T-helper 1 cell (primary cell): ENCODE measurements at places on chromosomes 2 and 18.

- no peak for DNase-seq
Observed at GRCh38 chr18:5464251-5464650, 79.5 kb downstream of the EPB41L3 start.

GRCh38 chr2:48792030-48792429, 36.5 kb upstream of the LHCGR start:
- no peak for DNase-seq

DNA sequence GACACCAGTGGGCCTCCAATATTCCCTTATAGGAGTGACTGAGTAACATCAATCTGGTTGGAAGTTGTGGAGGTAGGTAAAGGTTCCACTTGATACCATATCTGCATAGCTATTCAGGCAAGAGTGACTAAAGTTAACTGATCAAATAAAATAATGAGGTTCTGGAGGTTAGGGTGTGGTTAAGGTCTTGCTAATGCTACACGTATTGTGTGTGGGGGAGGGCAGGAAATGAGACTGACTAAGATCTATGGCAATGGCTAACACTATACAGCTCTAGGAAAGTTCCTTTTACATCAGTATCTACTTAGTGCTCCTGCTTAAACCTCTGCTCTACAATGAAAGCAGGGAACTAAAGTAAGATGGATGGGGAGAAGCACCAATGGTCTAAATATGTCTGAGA, 149.1 kb upstream of the MGAT5 start:
- DNase-seq: no peak

GRCh38 chr2:190405070-190405469, 3.1 kb upstream of the MFSD6 start:
- no peak for DNase-seq

DNA sequence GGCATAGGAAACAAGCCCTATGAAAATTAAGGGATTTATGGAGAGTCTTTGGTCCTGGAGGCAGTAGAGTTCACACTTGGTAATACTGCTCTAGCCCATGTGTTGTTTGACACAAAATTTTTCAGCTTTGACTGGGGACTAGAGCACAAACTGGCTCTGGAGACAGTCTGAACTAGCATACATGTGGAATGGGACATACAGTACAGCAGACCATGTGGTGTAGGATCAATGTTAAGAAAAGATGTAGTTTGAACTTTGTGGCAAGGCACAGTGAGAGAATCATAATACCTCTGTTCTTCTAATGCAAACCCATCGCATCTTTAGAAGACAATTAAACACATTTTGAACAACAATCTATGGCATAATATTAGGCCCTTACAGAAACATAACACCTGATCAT, 521.5 kb upstream of the DDX18 start:
- no peak for DNase-seq

DNA sequence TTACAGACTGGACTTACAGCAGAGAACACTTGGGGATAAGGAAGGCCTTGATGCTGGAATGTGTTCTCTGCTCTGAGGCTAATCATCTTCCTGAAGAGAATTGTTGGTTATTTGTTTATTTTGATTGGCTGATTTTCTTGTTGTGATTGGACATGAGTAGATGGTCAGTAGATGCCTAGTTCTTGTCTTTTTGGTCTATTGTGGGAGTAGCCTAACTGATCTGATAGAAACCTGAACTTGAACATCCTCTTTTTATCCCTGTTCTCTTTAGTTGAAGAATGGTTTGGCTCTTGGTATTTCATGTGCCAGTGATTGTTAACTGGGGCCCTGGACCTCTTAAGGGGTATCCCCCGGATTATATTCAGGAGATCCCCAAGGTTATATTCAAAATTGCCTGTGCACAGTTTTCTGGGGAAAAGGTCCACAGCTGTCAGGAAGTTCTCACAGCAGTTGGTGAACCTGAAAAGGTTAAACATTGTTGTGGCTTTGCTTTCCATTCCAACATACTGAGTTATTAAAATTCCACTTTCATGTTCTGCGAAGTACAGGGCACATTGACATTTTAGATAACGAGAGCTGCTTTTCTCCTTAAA, 13.6 kb downstream of the TWSG1 start:
- DNase-seq: no peak

DNA sequence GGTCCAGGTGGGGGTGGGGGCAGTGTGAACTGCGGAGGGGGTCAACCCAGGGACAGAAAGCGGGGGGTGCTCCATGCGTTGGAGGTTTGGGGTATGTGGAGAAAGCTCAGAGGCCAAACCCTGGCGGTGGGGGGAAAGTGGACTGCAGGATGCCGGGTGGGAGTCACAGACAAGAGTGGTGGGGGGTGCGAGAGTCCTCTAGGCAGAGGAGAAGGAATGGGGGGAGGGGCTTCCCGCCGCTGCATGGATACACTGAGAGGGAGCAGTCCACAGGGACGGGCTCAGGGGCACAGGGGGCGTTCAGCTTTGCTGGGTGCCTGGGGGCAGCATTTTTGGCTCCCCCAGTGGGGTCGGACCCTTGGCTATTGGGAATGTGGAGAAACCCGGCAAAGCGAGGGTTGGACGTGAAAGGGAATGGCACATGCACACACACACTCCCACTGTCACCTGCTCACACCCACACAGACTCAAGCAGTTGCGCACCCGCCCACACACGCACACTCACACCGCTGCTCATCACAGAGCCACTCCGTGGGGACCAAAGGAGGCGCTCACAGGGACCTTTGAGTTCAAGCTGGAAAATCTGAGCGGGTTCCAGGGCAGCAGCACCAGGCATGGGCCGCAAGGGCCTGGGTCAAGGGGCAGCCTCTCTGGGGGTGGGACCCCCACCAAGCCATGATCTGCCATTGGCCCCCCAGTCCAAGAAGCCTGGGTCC, 7.7 kb downstream of the GBX2 start:
- DNase-seq: no peak

DNA sequence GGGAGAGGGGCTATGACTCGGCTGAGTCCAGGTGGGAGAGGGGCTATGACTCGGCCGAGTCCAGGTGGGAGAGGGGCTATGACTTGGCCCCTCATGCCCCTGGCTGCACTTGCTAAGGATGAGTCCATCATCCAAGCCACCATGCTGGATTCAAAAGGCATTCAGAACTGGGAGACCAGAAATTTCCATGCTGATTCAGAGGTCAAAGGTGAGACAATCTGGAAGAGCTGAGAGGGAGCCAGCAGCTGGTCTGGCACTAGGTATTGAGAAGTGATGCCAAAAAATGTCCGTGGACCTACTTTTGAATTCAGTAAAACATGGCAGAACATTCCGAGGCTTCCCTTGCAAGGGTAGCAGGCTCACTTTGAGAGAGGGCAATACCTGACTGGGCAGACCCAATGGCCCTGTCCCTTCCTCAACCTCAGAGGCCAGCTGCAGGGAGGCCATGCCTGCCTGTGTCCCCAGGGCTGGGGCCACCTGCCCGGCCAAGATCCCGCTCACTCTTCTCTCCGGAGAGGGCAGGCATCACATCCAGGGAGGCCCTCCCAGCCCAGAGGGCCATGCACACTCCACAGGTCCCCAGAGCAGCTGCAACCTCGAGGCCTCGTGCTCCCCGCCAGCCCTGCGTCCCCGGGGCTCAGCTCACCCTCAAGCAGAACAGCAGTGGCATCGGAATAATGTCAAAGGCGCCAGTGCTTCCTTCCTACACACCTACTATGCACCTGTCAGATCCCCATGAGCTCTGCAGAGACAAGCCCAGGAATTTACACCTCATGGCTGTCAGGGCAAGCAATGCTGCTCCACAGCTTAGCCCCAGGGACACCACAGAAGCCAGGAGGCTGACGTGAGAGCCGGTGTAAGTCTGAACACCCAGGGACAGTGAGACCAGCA, 80.2 kb upstream of the GPC1 start:
- no peak for DNase-seq

- DNase-seq: no peak
Observed at GRCh38 chr18:35174745-35175144, 66.1 kb upstream of the ZNF397 start.

DNA sequence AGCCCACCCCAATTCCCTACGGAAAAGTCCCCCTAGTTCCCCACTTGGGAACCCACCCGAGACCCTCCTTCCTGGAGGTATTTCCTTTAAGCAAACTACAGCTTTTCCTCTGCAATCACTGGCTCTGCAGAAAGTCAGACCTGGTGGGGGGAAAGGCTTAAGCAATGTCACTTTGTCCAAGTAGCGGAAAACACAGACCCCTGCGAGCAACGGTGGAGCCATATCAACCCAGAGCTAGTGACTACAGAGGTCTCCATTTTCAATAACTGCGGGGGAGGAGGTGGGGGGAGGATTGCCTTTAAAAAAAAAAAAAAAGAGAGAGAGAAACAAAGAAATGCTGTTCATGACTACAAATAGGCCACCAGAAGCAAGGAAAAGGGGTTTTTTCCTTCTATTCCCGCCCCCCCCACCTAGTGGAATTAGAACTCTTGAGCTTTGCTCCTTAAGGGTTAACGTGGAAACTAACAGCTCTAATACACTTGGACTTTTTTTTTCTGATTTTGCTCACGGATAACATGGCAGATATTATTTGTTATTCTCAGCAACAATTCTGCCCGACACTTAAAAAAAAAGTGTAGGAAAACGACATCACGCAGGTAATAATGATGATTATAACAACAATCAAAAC, 1.1 kb upstream of the FRZB start:
- no peak for DNase-seq

DNA sequence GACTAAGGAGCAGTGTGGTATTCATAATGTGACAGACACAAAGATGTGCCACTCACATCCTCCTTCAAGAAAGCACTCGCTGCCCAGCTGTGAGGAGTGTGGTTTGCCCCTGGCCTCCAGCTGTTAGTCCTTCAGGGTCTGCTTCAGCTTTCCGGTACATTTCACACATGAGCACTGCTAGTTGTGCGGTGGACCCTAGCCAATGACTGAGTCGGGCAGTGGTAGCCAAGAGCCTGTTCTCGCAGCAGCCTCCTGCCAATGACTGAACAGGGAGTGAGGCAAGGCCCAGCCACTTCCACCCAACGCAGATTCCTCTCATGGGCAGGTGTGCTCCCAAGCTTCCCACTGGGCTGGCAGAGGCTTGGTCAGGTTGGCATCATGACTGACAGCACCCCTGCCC, 254.3 kb downstream of the RBM43 start:
- no peak for DNase-seq

- DNase-seq: no peak
Observed at GRCh38 chr18:49725809-49726674, 87.3 kb downstream of the ACAA2 start.

GRCh38 chr2:230956827-230957755, 32.0 kb upstream of the GPR55 start:
- no peak for DNase-seq

GRCh38 chr2:54295911-54296310, 39.9 kb upstream of the TSPYL6 start:
- no peak for DNase-seq

GRCh38 chr2:33946193-33946592, 347.1 kb upstream of the FAM98A start:
- DNase-seq: no peak

- no peak for DNase-seq
Observed at GRCh38 chr2:177275743-177276055, 11.2 kb upstream of the NFE2L2 start.

DNA sequence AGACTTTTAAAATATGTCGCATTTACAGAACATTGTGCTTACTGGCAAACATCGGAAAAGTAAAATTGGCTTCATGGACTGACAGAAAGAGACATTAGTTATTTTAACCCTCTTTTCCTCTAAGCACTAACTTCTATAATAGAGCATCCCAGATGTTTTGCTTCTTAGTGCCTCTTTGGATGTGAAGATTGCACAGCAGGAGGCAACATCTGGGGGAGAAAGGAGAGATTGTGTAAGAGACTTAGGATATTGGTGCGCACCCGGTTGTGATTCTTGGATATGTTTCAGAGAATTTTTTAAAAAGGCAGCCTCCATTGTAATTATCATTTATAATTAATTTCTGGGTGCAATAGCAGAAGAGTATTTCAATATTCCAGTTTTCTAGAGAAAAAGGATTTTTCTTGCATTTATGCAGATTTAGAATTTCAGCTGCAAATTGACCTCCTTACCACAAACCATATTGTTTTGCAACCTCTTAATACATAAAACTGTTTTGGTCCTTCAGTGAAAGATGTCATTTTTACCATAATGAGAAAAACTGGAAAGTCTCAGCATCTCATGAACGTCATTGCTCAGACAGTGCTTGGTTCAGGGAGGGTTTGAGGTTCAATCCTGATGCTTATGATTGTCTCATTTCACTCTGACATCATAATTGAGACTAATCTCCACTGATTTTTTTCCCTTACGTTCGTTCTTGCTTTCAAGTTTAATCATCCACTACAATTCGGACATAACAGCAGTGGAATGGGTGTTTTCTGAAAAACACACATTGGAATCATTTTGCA, 404.3 kb downstream of the ZNF521 start:
- DNase-seq: no peak

DNA sequence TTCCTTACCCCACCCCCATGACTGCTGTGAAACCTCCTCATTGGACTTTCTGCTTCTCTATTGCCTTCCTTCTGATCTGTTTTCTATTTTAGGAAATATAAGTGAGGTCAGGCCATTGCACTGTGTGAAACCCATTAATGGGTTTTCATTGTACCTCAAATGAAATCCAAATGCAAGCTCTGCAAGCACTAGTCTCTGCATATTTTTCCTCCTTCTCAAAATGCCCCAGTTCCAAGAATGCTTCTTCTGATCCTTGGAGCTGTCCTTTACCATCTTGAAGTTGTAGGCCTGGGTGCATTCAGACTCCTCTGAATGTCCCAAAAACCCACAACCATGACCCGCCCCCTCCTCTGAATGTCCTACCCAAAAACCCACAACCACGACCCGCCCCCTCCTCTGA, 8.2 kb downstream of the IL1A start:
- no peak for DNase-seq

GRCh38 chr18:40878371-40878770, 1076.7 kb upstream of the PIK3C3 start:
- no peak for DNase-seq

- no peak for DNase-seq
Observed at GRCh38 chr2:30115141-30115980, 31.4 kb upstream of the YPEL5 start.

DNA sequence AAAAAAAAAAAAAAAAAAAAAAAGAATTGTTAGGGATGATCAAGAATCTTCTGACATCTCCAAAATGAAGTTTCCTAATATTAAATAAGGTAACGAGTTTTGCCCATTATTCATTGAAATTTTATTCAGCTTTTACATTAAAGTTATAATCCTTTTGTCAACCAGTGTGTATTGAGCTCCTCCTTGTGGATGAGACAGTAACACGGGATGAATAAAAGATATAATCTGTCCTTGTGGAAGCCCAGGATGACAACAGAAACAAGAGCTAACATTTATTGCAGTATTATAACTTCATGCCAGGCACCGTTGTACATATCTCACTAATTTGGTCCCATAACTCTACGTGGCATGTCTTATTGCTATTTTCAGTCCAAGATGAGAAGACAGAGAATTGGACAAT, 33.4 kb upstream of the SERPINB7 start:
- no peak for DNase-seq

GRCh38 chr2:224135881-224136280, 96.8 kb upstream of the SERPINE2 start:
- DNase-seq: no peak

- DNase-seq: no peak
Observed at GRCh38 chr2:2930841-2931240, 446.8 kb downstream of the EIPR1 start.
